Right renal cortex interstitium (tissue), 3 donors: ENCODE measurements at places on chromosomes 3 and 15. TPM values are rescaled to one million over a fixed set of nuclear protein-coding genes. Genes with fewer than 3 reads are reported as not detected.

The SLCO2A1 gene
- polyA plus RNA-seq: 16.1 TPM

The ACSBG1 gene
- 0.74 TPM for polyA plus RNA-seq

The VGLL4 gene
- 106 TPM for polyA plus RNA-seq

The SLC22A13 gene
- polyA plus RNA-seq: 1.7 TPM

DNA sequence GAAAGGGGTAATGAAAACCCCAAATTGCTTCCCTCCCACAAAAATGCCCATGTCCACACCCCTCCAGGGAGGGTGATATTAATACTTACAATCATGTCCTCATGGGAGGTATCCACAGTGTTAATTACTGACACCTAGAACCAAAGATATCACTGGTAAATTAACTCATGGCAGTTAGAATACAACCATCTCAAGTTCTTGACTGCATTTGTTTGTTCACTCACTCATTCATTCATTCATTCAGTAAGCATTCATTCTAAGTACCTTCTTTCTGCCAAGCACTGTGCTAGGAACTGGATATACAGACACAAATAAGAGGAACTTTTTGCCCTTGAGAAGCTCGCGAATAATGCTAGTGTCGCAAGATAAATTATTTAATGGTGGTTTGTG, 3.0 kb downstream of the SEC13 start:
- DNase-seq: no peak

- no peak for DNase-seq
Measured at GRCh38 chr3:57505901-57506300, 38.2 kb downstream of the DNAH12 start.

- DNase-seq: no peak
Measured at GRCh38 chr3:13113346-13114330, 40.4 kb upstream of the IQSEC1 start.

DNA sequence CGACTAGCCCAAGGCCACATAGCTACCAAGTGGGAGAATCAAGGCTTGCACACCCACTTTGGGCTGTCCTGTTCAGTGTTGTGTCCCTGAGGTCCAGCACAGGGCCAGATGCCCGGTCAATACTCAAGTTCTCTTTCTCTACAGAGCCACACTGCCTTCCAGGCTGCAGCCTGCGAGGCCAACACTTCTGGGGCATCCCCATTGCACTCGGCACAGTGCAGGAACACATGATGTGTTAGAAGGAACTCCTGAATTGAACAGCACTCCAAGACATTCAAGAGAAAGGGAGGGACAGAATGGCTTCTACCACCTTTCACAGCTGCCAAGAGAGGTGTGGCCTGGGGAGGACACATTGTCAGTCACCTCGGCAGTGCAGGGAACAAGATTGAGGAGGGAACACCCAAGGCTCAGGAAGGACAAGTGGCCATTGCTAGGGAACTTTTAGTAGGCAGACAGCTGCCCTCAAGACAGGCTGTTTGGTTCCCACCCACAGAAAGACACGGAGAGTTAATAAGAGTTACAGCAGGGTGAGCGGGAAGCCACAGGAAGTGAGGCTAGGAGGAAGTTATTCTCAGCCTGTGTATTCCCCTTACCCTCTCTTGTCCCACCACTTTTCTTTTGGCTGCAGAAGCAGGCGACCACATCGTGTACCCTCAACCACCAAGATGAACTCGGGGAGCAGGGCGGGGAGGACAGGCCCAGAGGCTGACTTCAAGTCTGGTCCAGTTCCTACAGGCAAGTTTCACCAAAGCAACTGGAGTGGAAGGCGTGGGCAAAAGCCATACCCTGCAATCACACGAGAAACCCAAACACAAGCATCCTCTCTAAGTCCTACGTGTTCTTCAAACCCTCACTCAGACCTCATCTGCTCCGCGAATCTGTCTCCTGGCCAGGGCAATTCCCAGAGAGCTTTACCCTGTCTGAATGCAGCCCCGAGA, 69.4 kb downstream of the SRGAP3 start:
- no peak for DNase-seq

DNA sequence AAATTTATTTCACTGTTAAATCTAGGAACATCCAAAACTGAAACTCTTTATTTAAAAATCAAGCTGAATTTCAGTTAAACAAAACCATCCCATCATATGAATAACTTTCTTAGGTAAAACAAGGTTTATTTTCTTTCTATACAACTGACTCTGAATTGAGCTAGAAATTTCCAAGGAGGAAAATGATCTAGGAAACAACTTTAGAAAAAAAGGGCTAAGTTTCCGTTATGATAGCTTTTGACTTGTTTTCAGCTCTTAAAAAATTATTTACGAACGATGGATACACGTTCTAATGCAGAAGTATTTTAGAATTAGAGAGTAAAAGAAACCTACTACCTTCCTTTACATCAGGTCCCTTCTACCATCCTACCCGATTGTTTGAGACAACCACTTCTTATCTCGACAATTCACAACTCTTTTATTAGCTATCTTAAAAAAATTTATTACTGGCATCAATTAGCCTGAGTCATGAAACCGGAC, 1.8 kb upstream of the IGF1R start:
- no peak for DNase-seq

GRCh38 chr15:40320931-40321371, 2.5 kb upstream of the INAFM2 start:
- no peak for DNase-seq

DNA sequence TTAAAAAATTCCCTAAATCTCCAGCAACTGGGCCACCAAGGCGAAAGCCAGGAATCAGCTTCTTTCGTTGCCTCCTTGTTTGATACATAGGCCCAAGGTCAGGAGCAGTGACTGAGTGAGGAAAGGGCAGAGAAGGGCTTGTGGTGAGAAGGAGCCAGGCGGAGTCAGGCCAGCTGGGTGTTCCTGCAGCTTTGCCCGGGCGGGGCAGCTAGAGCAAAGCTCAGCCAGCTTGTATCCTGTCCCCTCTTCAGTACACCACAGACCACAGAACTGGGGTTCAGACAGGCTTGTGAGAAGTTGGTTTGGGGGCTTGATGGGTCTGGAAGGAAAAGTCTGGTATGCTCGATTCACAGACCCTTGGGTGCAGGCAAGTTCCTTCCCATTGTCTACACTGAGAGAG, 52.6 kb downstream of the CCK start:
- DNase-seq: no peak

DNA sequence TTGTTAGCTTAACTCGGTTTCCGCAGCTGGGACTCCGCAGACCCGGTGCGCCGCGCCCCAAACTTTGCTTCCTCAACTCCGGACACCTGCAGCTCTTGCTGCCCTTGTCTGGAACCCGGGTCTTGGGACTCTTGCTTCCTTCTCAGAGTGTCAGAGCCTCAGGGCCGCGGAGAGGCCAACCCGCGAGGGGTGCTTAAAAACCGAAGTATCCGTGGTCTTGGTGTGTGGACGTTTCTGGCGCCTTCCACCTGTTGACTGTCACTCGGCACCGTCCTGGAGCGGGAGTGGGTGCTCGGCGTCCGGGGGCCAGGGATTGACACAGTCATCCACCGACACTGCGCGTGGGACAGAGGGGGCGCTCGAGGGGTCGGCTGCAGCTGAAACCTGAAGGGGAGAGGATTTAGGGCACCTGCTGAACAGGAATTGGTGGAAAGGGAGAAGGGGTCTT, 386 bp downstream of the SQOR start:
- DNase-seq: no peak

- no peak for DNase-seq
Measured at GRCh38 chr3:164222197-164222596, 856.1 kb downstream of the SI start.

GRCh38 chr3:83740504-83740903, 1218.3 kb upstream of the CADM2 start:
- DNase-seq: no peak

- no peak for DNase-seq
Measured at GRCh38 chr3:100209948-100210771, 50.6 kb upstream of the TBC1D23 start.

DNA sequence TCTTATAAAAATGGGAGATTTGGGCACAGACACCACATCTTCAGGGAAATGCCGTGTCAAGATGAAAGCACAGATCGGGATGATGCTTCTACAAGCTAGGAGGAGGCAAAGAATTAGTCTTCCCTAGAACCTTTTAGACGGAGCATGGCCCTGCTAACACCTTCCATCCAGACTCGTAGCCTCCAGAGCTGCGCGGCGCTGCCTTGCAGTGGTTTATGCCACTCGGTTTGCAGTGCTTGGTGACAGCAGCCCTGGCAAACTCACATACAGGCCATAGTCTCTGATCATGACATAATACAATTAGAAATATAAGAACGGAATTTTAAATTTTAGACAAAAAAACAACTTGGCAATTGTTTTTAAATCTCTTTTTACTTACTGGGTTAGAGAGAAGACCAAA, 37.1 kb upstream of the SLC41A3 start:
- no peak for DNase-seq

DNA sequence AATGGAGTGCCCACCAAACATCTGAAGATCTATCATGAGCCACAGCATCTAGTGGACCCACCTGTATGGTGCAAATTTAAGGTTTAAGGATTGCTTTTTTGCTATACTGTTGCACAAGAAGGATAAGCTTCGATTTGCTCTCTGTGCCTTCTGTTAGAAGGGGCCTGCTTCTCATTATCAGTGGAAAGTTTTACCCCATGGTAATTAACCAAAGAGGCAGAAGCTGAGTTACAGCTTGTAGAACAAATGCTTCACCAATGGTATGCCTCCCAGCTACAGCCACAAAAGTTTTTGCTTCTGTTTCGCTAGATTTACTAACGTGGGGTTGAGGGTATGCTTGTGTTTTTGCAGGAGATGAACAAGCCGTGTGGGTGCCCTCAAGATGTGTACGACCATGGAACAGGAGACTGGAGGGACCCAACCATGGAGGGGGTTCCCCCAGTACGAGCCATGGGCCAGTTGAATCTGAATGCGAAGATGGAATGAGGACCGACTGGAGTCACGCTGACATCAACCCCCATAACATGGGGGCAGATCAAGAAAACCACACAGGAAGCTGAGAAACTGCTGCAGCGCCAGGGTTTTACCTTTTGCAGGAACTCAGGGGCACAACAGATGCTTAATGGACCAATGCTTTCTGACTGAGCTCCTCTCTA, 43.5 kb downstream of the ACAD9 start:
- no peak for DNase-seq

GRCh38 chr3:129352045-129352444, 73.4 kb downstream of the HMCES start:
- DNase-seq: no peak

- DNase-seq: no peak
Measured at GRCh38 chr3:153970047-153970446, 151.1 kb upstream of the ARHGEF26 start.

- peak; percentile 53 for DNase-seq
Measured at GRCh38 chr3:123694366-123695087, 109.7 kb upstream of the HACD2 start.

DNA sequence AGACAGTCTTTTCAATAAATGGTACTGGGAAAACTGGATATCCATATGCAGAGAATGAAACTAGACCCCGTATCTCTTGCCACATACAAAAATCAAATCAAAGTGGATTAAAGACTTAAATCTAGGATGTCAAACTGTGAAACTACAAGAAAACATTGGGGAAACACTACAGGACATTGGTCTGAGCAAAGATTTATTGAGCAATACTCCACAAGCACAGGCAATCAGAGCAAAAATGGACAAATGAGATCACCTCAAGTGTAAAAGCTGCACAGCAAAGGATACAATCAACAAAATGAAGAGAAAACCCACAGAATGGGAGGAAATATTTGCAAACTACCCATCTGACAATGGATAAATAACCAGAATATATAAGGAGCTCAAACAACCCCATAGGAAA, 38.4 kb upstream of the MBNL1 start:
- no peak for DNase-seq

DNA sequence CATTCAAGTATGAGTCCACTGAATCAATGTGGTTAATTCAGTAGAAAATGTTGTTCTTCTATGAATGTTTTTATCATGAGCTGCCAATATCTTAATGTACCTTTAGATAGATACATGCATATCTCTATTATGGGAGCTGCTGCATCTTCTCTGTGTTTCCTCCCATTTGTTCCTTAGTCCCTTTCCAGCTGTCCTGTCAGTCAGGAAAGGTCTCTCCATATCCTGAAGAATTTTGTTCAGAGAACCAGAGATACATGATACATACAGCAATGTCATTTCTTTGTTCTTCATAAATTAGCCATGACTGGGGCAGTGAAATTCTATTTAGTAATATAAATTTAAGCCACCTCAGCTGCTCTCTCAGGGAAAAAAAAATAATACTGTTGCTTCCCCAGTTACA, 103.7 kb downstream of the P3H2 start:
- no peak for DNase-seq

DNA sequence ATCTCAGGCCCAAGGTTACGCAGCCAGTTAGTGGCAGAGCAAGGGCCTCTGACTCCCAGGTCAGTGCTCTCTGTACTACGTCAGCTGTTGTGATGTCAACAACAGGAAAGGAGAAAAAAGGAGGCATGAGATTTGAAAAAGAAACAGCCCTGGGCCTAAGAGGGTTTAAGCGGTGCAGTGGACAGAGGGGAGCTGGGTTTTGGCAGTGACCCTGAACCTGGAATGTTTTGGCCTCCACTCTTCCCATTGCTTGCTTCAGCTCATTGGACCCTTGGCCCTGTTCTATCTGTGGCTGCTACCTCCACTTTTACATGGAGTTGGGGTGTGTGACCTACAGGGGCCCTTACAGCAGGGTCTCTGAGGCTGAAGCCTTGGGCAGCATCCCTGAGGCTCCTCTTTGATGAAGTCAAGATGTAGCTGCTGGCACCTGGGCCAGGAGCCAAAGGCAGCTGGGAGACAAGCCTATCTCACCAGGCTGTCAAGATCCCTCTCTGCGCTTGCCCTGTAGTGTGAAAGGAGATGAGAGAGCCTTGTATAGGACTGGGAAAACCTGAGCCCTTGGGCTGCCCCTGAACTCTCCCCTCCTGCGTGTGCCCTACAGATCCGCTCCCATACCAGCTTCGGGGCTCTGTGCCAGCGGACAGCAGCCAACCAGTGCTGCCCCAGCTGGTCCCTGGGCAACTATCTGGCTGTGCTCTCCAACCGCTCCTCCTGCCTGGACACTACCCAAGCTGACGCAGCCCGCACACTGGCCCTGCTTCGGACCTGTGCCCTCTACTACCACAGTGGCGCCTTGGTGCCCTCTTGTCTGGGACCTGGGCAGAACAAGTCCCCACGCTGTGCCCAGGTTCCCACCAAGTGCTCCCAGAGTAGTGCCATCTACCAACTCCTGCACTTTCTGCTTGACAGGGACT, 8.7 kb downstream of the DISP2 start:
- no peak for DNase-seq

DNA sequence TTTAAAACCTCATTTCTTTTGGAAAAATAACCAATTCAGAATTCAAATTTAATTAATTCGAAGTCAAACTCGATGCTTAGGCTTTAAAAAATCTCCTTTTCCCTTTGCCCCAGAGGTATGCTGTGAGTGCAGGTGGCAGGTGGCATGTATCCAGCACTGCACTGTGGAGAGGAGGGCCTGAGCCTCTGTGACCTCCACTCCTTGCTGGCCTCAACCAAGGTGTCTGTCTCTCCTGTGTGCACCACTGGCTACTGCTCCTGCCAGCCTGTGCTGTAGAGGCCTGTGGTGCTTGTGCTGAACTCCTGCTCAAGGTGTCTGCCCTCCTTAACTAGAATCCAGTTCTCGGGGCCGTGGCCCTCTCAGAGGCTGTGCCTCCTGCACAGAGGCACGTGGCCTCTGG, 56.2 kb upstream of the NEDD4 start:
- no peak for DNase-seq

GRCh38 chr3:57968501-57968900, 39.7 kb upstream of the FLNB start:
- no peak for DNase-seq
